ENCODE measurements at places on chromosomes 6 and 20.

DNA sequence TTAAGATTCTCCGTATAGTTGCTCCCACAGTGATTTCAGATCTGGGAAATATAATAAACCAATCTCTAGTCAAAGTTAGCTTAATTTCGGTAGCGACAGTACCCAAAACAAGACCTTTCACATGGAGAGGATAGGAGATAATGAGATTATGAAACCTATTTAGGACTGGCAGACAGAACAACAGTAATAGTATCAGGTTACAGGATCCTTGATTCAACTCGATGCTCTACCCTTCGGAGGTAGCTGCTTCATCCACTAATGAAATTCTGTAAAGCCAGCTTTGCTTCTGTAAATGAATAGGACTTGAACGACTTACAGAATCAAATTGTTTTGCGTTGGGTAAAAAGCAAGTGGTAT is 534 bp upstream of the AKIRIN2 start:
- DNase-seq: peak; percentile 76

- no peak for DNase-seq
Observed at GRCh38 chr20:24821391-24821790, 127.7 kb upstream of the CST7 start.

DNA sequence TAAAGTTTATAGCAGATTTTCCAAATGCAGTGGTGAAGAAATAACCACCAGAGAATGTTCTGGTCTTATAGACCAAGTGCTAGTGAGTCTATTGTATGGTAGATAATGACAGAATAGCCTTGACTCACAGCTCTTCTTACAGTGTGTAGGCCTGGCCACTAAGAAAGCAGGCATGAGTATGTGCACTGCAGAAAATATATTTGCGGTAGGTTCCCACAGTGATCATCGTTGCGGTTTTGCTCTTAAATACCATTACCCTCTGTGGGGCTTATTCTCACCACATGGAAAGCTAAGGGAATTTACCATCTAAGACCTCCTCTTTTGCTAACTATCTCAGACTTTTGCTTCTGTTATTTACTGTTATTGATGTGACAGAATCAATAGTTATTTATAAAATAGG is 212.3 kb upstream of the SYNDIG1 start:
- DNase-seq: no peak

- peak; percentile 6 for DNase-seq
Observed at GRCh38 chr6:3850451-3851203, 1.5 kb downstream of the FAM50B start.

DNA sequence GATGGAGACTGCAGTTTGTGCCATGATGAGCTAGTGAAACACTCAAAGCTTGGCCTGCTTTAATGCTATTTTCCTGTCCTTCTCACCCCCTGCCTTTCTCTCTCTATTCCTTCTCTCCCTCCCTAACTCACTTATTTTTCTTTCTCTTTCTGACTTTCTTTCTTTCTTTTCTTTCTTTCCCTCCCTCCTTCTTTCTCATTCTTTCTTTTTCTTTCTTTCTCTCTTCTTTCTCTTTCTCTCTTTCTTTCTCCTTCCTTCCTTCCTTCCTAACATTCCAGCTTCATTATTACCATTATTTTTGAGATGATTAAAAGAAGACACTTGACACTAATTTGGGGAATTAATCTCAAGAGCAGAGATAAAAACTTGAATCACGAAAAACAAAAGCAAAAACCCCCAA is 39.5 kb upstream of the SLC22A23 start:
- no peak for DNase-seq

GRCh38 chr6:169048185-169048864 is 205.3 kb downstream of the THBS2 start:
- DNase-seq: no peak

GRCh38 chr20:5469111-5469510 is 152.4 kb upstream of the PROKR2 start:
- DNase-seq: no peak

Measured in NB4 (cell line).